Stimulated activated CD4-positive, alpha-beta T cell treated with anti-CD3 and anti-CD28 coated beads, TNF-alpha, amount 100 ng/mL, for 24 hours (primary cell): ENCODE measurements at places on chromosomes 3 and 15.
A peak's percentile ranks its signal among the peaks of the same experiment; 100 is the strongest.

GRCh38 chr15:100763835-100764750 lies 115.5 kb upstream of the ALDH1A3 start:
- DNase-seq, result no peak

- DNase-seq, result no peak
These were observed 64.8 kb downstream of the IGF2BP2 start for GRCh38 chr3:185760088-185760487.

DNA sequence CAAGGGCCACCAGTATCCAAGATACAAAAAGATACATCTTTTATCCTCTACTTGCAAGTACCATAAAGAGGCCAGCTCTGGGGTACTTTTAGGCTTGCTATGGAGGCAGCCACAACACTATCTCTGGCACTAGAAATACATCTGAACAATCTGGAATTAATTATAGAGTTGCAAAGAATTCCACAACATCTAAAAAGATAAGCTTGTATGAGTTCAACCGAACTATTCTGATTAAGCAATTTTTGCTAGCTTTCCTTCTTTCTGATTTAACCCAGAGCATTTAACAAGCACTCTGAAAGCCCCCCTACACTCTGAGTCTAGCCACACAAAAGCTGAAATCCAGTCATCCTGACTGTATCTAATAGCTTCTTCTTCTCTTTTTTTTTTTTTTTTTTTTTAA lies 95.4 kb downstream of the FRMD5 start:
- no peak for DNase-seq

GRCh38 chr15:49122541-49123062 lies 32.8 kb downstream of the COPS2 start:
- no peak for DNase-seq

- DNase-seq, result no peak
These were observed 19.0 kb downstream of the SQOR start for GRCh38 chr15:45653702-45654424.

DNA sequence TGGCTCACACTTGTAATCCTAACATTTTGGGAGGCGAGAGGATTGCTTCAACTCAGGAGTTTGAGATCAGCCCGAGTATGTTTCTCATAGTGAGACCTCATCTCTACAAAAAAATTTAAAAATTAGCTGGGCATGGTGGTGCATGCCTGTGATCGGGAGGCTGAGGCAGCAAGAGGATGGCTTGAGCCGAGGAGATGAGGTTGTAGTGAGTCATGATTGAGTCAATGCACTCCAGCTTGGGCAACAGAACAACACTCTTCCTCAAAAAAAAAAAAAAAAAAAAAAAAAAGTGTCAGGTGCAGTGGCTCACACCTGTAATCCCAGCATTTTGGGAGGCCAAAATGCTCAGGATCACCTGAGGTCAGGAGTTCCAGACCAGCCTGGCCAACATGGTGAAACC lies 2.4 kb downstream of the RPL39L start:
- no peak for DNase-seq

DNA sequence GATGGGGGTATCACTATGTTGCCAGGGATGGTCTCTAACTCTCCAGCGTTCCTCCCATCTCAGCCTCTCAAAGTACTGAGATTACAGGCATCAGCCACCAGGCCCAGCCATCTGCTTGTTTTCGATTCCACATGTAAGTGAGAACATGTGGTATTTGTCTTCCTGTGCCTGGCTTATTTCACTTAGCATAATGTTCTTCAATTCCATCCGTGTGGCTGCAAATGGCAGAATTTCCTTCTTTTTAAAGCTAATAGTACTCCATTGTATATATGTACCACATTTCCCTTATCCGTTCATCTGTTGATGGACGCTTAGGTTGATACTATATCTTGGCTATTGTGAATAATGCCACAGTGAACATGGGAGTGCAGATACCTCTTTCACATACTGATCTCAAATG lies 70.6 kb downstream of the ASB7 start:
- DNase-seq, result no peak

DNA sequence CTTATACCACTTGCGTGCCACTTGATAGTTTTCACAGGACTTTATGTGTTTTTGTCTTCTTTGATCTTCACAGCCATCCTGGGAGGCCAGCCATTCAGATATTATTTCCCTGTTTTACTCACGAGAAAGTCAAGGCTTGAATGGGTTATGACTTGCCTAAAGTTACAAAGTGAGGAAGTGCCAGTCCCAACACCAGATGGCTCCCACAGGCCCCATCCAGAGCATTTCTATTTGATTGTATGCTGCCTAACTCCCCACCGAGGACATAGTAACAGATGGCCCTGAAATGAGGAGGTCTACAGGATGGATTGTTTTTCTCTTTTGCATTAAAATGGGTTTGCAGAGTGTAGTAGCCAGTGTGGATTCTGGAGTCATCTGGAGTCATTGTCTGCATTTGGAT lies 74.5 kb downstream of the SPTSSB start:
- no peak for DNase-seq

DNA sequence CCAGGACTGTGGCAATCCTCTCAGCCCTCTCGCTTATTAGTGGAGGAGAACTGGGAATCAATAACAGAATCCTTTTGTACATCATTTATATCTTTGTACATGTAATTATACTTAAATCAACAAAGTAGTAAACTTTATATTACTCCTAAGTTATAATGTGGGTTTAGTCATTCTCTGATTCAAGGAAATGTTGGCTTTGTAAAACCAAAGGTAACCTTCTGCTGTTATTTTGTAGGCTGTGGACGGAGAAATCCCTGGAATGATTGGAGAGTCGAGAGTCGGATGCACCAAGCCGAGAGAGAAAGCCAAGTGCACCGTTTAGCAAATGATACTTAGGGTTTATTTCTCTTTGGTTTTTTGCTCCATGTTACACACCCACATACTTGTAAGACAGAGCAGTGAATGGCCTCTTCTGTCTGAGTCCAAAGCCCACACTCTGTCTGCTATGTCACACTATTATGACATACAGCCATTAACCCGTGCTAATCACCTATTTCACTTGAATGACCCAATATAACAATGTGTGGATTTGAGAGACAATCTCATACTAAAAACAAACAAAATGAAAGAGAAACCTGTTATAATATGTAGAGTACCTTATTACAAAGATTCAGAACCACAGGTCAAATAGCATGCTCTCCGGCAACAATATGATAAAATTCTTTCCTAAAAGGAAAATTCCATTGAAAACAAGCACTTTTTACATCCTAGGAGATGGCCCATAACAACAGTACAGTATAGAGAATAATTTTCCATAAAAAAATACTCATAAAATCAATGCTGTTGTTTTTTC lies 72.2 kb downstream of the MECOM start:
- DNase-seq, result no peak

- no peak for DNase-seq
These were observed 28.7 kb downstream of the ZIC4 start for GRCh38 chr3:147377412-147378367.

GRCh38 chr3:115347737-115348136 lies 200.6 kb upstream of the ZBTB20 start:
- DNase-seq, result no peak

- no peak for DNase-seq
These were observed 40.7 kb upstream of the SCN5A start for GRCh38 chr3:38690185-38690584.

DNA sequence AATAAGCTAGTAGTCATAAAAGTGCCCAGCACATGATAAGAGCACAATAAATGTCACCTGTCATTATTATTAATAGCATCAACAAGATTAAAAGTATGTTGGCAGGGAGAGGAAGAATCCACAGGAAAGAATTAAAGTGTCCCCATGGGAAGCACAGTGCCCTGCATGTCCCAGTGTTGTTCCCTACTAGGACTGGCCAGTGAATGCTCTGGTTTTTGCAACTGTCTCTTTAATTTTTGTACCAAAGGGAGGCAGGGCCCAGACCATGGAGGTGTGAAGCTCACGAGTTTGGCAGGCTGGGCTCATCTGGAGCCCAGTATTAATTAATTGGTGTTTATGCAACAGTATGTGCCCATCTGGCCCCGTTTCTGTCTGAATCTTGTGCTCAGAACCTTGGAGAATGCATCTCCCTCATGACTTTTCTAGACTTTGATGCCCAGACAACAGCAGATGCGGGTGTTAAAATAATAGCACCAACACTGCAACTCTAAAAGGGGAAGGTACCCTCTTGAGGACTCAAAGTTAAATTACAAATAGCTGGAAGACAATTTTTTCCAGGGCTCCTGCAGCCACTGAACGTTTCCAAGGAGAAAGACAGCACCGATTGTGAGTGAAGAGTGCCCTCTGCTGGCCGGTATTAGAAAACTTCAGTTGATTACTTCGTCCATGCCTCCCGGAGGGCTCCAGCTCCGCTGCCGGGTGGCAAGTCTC lies 71.9 kb upstream of the SPATA12 start:
- DNase-seq, result peak; percentile 58

DNA sequence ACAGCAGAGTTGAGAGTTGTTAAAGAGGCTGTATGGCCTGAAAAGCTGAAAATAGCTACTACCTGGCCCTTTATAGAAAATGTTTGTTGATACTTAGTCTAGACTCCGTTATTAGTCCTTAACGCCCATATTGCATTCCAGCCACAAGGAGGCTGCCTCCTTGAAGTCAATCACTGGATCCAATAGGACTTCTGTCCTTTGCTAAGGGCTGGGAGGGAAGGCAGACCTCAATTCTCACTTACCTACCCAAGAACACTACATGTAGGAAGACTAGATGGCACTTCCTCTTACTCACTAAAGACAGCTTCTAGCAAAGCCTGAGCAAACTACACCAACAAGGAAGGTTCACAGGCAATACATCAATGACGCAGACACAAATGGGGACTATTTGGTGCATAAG lies 139.5 kb upstream of the HACD2 start:
- DNase-seq, result no peak

- DNase-seq, result no peak
These were observed 213.2 kb upstream of the ARRDC4 start for GRCh38 chr15:97747342-97747741.
